H1 (cell line): ENCODE measurements at places on chromosomes 5 and 9.

GRCh38 chr5:132947671-132948070 lies 15.8 kb downstream of the AFF4 start:
- DNase-seq = no peak

DNA sequence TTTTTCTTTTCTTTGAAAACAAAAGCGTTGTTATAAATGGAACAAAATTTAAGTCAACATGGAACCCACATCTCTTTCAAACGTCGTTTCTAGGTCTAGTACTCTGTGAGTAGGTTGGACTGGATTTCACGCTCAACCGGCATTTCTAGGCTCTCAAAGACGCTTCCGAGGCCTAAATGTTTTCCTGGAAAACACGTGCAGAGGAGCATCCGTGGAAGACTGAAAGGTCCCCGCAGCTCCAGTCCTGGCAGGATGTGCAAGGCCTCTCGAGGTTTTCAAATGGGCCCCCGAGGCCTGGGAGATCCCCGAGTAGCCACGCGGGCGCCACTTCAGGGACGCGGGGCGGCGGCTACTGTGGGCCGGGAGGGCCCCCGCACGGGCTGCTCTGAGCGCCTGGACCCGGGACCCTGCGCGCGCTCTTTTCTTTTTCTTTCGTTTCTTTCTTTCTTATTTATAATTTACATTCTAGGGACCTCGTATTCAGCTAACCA lies 4.2 kb upstream of the IRX2 start:
- DNase-seq = no peak

- DNase-seq = no peak
These were observed 51.7 kb upstream of the RIC1 start for GRCh38 chr9:5577225-5577624.

DNA sequence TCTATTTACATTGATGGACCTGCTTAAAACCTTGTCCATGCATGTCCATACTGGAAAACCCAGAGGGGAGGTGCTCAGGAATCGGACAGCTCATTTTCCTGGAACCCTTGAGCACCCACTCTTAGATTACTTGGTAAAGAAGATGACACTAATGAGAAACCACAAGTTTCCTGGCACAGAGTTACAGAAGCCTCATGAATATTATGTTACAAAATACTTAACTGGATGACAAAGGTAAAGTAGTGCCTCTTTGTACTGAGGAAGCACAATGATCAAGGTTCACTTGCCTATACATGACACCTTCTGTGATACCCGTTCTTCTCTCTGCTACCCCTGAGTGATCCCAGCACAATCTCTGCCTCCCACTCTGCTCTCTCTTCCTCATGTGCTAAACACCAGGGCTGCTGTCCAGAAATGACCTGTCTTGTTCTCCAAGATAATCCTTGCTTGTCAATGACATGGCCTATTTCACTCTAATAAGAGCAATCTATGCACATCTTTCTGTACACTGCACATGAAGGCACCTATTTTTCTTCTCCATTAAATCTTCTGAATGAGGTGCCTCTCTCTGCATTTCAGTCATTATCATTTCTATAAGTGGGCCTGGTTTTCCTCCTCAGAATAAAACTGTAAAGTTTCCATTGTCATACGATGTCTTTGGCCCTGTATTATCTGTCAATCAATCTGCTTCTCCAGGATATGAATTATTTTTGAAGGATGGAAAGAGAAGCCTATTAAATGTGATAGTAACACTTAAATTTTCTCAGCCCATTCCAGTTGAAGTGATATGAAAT lies 684.0 kb upstream of the ACO1 start:
- no peak for DNase-seq

DNA sequence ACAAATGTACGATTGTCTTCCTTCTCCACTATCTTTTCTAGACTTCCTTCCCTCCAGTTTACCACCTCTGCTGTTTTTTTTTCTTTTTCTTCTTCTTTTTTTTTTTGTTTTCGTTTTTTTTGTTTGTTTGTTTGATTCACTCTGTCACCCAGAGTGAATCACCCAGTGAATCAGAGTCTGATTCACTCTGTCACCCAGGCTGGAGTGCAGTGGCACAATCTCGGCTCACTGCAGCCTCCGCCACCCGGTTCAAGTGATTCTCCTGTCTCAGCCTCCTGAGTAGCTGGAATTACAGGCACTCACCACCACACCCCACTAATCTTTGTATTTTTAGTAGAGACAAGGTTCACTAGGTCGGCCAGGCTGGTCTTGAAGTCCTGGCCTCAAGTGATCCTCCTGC lies 375.7 kb downstream of the NTRK2 start:
- DNase-seq = no peak

GRCh38 chr5:171499611-171500010 lies 80.2 kb downstream of the FGF18 start:
- no peak for DNase-seq

DNA sequence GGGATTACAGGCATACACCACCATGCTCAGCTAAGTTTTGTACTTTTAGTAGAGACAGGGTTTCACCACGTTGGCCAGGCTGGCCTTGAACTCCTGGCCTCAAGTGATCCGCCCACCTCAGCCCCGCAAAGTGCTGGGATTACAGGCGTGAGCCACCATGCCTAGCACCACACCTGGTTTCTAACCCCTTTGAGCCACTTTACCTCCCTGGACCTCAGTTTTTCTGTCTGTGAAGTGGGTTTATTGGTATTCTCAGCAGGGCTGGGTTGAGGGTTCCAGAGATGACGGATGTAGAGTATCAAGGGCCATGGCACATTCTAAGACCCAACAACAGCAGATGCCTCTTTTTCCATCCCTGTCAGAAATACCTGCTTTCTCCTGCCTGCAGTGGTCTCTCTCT lies 38.6 kb downstream of the AMBP start:
- no peak for DNase-seq

DNA sequence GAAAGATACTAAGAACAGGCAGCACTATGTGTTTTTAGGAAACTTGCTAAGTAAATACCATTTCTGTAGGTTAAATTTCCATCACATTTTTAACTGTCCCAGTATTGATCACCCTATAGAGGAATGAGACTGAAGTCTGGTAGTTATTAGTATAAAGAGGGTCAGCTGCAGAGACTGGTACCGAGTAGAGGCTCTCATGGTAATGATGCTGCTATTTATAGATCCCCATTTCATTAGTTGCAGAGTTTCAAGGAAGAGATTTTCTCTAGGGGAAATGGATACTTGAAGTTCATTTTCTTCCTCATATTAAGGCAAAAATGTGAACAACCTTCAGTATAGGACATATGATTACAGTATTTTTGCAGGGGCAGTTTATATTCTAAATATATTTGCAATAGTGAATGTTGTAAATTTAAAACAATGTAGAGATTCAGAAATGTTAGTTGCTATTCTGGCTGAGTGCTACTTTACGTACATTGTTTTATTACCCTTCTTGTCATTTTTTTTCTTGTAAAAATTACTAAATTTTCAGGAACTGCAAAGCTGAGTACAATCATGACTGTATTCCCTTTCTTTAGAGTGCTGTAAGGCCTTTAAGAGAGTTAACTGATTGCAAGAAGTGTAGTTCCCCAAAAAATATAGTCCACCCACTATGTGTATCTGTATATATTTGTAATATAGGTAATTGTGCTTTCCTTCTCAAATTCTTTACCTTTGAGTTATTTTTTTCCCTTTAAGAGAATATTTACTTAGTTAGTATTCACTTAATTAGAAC lies 14.7 kb downstream of the PBX3 start:
- no peak for DNase-seq

- DNase-seq = no peak
These were observed 44.8 kb downstream of the PARP8 start for GRCh38 chr5:50711280-50711679.

DNA sequence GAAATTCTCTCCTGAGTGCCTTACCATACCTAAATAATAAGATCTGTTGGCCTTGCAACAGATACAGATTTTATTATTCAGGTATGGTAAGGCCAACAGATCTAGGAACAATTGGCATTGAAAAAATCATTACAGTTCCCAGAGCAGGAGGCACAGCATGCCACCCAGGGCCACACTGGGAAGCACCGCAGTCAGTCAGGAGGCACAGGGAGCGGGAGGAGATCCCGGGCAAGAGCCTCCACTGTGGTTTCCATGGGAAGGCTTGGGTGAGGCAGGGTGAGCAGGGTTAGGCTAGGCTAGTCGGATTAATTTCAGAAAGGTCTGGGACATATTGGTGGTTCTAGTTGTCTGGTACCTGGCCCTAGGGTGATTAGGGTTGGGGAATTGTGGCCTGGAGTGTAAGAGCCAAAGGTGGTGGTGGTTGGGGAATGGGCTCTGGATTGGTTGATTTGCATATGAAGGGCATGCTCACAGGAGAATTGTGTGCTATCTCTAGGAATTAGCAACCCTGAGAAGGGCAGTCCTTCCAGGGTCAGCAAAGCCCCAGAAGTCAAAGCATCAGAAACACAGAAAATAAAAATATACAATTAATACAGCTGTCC lies 111.4 kb downstream of the PDE8B start:
- DNase-seq = no peak

DNA sequence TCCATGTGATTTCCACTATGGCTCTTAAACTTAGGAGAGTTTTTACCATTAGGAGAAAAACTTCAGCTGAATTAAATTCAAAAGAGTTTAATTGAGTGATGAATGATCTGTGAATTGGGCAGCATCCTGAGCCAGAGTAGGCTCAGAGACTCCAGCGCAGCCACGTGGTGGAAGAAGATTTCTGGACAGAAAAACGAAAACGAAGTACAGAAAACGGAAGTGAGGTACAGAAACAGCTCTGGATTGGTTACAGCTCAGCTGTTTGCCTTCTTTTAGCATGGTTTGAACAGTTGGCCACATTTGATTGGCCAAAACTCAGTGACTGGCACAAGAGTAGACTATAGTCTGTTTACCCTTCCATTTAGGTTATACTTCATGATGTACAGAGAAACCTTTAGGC lies 69.2 kb upstream of the PLPP1 start:
- peak; percentile 30 for DNase-seq

DNA sequence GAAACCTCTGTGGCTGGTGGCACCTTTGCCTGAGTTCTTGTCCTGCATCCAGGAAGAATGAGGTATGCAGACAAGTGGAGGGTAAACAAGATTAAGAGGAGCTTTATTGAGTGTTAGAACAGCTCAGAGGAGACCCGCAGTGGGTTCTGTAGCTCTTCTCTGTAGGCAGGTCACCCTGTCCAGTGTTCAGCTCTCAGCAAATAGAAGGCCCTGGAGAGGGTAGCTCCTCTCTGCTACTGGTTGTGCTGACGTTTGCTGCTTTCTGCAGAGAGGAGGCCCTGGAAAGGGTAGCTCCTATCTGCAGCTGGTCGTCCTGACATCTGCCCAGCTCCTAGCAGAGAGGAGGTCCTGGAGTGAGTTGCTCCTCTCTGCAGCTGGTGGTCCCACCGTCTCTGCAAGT lies 96.8 kb upstream of the CCDC112 start:
- no peak for DNase-seq

- no peak for DNase-seq
These were observed 14.9 kb upstream of the GABRG2 start for GRCh38 chr5:162052676-162053075.

DNA sequence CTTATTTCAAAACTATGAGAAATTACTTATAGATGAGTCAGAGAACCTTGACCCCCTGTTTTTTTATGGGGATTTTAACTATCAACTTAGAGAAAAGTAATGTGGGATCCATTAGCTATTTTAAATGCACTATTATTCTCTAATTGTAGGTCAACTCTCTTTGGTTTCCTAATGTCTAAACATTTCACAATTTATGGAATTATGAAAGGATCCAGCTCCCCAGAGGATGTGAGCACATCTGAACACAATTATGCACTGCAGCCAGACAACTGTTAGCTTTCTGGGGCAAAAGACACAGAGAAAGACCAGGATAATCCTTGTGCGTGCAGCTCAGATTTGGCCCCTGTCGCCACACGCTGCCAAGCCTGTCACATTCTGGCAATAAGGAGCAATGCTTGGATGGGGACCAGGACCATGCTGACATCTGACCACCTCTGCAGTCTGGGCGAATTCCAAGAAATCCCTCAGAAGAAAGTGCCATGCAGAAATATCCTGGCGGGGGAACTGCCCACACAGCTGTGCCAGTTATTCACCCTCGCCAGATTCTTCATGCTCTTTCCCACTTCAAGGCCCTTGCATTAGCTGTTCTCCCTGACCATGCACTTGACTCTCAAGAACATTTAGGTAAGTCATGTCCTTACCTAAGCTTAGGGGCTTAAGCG lies 22.2 kb upstream of the CMBL start:
- DNase-seq = no peak

- no peak for DNase-seq
These were observed 16.5 kb upstream of the CEP120 start for GRCh38 chr5:123439709-123440108.

DNA sequence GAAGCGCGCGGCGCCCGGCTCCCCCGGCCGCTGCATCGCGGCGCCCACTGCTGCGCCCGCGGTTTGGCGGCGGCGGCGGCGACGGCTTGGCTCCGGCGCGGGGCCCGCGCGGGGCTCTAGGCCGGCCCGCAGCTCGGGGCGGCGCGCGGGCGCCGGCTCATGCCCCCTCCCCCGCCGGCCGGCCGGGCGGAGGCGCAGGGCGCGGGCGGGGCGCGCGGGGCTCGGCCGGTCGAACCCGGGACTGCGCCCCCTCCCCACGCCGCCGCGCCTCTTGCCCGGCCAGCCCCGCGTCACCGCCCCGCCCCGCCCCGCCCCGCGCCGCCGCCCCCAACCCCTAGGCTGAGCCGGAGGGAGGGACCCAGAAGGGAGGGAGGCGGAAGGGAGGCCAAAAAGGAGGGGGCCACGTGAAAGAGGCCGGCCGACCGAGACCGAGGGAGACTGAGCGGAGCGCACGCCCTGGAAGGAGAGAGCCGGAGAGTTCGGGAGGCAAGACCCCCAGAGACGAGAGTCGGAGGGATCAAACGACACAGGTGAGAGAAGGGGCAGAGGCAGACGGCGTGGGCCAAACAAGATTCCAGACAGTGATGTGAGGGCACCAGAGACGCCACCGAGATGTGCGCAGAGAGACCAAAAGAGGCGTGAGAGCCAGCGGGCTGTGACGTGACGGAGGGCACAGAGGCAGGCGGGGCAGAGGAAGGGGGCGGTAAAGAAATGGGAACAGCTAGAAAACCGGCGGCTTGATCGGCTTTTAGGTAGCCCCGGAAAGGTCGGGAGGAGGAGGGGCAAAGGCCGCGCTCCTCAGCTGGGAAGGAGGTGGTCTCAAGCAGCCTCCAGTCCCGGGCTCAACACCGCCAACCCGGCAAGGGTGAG lies at the start of gene BARX1:
BARX1 (minus strand) TSS at position 245 of the 870 bp plus-strand sequence; CDS start at position 36, 209 bp downstream.
- DNase-seq = no peak
